Aortic smooth muscle cell (primary cell): ENCODE measurements at places on chromosomes 3 and 15. TPM values are rescaled to one million over a fixed set of nuclear protein-coding genes. Genes with fewer than 3 reads are reported as not detected.

The PIGZ gene
- total RNA-seq: 3.1 and 5.4 TPM in 2 replicates

The ATP13A5 gene
- not detected in 2 replicates for total RNA-seq

The GHSR gene
- not detected in 2 replicates for total RNA-seq

The CHRNA7 gene
- total RNA-seq: 1.4 and 5.3 TPM in 2 replicates

The PSTPIP1 gene
- total RNA-seq: 1.1 and 1.8 TPM in 2 replicates

The ZMYND10 gene
- 1.9 and 2.8 TPM in 2 replicates for total RNA-seq

The UBAP1L gene
- 1.2 TPM in 2 replicates for total RNA-seq
